ENCODE measurements at places on chromosomes 1 and 21.

- DNase-seq, result no peak
These were observed 1.8 kb downstream of the MYCL start for GRCh38 chr1:39899611-39900538.

DNA sequence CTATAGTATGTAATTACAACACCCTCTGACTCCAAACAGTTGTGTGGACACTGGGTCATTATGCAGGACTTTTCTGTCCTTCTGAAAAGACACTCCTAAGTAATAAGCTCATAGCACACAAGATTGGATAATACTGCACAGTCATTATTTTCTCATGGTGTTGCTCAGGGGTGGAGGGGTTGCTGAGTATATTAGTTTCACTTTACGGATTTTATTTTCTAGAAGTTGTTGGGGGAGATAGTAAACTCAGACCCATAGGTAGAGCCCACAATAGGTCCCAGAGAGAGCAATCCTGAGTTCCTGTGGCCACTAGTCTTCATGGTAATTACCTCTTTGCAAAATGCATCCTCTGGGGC lies 53.4 kb downstream of the DUSP10 start:
- DNase-seq, result no peak

DNA sequence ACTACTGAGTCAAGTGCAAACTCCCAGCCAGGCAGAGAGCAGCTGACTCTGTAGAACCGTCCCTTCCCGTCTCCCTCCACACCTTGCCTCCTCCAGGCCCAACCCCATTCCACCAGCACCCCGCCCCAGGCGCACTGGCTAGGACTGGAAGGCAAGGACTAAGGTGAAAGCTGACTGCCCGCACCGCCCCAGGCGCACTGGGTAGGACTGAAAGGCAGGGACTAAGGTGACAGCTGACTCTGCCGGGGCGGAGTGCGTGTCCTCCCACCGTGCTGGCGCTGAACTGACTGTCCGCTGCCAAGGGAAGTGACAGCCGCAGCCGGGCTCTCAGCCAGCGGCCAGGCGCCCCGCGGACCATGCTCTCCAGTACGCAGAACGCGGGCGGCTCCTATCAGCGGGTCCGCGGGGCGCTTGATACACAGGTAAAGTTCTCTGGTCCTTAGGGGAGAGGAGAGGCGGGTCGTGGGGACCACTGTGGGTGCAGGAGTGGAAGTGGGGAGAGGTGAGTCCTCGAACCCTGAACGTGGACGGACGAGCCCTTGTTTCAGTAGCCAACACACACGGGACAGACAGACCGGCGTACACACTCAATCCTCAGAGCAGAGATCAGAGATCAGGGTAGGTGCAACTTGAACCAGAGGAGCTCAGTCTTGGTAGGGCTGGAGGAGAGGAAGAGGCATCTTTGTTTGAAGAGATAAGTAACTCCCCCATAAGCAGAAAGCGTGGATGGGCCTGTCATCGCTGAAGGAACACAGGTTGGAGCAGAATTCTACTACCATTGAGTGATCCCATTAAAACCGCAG lies 58.0 kb downstream of the RBM11 start:
- DNase-seq, result peak; percentile 67

- no peak for DNase-seq
These were observed 112.3 kb downstream of the TSEN15 start for GRCh38 chr1:184163674-184164465.

DNA sequence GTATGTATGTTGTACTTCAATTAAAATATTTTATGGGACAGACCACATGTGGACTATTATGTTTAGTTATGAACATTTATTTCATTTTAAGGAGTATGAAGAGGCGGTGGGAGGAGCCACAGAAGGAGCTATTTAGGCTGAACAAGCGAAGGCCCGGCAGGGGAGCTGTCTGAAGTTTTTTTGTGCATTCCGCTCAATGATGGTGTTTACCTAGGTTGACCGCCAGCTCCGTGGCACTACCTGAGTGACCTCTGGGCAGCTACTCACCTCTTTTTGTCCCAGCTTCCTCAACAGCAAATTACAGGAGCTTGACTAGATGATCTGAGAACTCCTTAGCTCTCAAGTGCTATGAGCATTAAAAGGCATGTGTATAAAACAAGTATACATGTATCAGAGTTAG lies 32.7 kb upstream of the C1orf198 start:
- no peak for DNase-seq

- no peak for DNase-seq
These were observed 12.8 kb upstream of the MIXL1 start for GRCh38 chr1:226210571-226211176.

GRCh38 chr1:160338580-160338979 lies 4.5 kb downstream of the COPA start:
- no peak for DNase-seq

GRCh38 chr1:31010086-31010989 lies 55.2 kb downstream of the PUM1 start:
- DNase-seq, result no peak

GRCh38 chr1:98368995-98369394 lies 292.5 kb upstream of the SNX7 start:
- no peak for DNase-seq

DNA sequence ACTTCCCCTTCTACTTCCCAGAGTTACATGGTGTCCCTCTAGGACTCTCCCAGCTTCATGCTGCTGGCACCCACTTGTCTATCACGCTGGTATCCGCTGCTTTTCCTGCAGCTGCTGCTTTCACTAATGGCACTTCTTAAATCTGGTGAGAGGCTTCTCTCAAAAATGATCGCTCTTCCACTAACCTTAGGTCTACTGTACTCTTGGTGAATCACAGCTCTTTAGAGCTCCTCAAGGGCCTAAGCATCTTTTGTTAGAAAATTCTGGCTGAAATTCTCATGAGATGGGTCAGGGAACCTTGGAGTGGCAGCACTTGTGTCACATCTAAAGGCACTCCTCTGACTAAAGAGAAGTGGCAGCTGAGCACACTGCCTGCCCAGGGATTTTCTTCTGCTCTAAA lies 32.1 kb downstream of the ZMYND12 start:
- DNase-seq, result peak; percentile 75

DNA sequence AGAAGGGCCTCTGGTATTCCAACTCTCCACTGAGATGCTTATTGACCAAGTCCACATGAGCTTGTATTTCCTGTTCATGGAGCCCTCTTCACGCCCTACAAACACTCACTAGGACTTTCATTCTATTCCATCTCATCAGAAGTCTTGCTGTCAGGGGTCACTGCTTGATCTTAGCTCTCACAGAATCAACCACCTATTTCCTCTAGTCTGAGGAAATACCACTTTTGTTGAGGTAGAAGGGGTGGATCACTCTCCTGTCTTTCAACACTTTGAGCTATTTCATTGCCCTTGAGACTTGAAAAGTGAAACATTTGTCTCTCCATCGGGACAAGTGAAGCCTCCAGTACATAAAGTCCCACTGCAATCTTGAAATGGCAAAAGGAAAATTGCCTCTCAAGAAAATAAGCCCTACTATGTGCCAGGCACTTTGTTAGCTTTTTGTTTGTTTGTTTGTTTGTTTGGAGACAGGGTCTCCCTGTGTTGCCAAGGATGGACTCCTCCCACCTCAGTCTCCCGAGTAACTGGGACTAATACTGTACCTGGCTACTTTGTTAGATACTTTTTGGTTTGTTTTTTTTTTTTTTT lies 19.8 kb upstream of the FAM110D start:
- DNase-seq, result no peak

DNA sequence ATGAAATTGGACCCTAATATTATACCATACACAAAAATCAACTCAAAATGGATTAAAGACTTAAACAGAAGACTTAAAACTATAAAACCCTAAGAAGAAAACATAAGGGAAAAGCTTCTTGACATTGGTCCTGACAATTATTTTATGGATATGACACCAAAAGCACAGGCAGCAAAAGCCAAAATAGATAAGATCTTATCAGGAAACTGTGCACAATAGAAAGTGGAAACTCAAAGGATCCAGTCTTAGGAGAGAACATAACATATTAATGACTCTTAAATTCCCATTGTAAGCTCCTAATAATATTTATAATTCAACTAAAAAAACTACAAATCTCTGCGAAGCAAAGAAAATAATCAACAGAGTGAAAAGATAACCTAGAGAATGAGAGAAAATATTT lies 39.8 kb downstream of the RGS13 start:
- no peak for DNase-seq

GRCh38 chr21:34892209-34892608 lies 156.9 kb downstream of the RUNX1 start:
- no peak for DNase-seq

- DNase-seq, result no peak
These were observed 48.7 kb downstream of the LHX4 start for GRCh38 chr1:180278596-180279395.

- no peak for DNase-seq
These were observed 434.6 kb upstream of the ADGRL2 start for GRCh38 chr1:81366173-81366572.

GRCh38 chr21:46159841-46160656 lies 4.7 kb upstream of the FTCD start:
- no peak for DNase-seq

DNA sequence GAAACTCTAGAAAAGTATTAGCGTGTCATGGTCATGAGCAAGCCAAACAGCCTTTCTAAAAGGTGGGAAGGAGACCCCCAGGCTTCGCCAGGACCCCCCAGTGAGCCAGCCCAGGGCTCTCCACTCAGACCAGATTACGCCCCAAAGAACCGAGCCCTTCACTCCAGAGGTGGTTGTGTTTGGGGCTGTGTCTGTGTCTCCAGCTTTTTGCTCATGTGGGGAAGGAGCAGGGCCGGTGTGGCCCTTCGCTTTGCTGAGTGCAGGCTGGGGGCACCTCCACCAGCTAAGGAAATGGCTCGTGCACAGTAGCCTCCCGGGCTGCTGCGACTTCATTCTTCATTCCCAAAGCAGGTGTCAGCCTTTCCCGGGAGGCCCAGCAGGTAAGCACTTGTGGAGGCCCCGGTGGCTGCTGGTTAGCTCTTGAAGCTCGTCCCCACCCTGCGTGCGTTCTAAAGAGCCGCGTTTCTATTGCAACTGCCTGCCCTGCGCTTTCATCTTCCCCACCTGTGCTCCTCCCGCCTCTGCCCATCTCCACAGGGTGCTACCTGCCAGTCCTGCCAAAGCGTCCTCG lies 531 bp downstream of the TSPEAR start:
- peak; percentile 37 for DNase-seq

DNA sequence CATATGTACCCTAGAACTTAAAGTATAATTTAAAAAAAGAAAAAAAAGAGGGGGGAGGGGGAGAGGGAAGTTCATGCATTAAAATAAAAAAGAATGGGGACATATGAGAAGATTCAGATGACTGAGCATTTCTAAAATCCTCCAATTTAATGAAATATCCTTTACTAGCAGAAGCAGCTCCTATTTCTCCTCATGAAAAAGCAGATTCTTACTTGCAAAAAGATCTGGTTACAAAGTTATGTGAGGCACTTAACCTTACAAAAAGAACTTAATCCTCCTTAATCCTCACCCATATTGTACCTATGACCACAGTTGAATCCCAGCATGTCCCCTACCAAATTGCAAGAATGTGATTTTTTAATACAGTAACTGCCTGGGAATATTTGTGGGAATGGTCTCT lies 298.5 kb downstream of the SRGAP2C start:
- DNase-seq, result no peak

DNA sequence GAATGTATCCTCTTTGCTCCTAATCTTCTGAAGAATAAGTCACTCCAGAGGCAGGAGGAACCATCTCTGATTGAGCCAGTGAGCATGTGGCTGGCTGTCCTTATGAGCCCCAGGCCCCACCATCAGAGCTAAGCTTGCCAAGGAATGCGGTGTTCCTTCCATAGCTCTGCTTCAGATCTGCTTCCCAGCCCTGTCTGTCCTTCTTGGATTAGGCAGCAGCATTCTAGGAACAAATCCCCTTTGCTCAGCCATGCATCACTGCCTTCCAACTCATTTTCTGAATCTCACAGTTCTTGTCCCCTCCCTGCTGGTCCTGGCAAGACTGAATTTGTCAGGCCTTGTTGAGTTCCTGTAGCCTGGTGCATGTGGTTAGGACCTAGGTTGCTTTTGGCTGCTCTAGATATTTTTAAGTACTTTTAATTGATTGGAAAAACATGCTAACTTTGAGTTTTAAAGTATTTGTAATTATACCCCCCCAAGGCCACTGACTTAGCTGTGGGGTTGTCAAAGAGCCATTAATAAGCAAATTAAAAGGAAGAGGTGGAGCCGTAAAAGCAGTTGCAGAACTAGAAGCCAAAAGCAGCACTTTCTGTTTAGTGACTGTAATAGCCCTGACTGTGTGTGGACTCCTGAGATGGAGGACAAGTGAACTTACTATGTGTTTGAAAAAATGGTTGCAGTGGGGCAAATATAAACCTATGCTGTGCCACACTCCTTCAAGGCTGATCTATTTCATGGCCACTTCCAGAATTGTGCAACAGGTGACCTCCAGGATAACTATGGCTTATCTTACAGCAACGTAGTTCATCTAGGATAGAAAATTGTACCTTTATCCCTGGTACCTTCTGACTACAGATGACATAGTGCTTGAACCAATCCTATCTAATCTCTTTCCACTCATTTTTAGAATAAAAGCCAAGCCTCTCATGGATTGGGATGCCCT lies 61.3 kb upstream of the BACH1 start:
- DNase-seq, result peak; percentile 48

DNA sequence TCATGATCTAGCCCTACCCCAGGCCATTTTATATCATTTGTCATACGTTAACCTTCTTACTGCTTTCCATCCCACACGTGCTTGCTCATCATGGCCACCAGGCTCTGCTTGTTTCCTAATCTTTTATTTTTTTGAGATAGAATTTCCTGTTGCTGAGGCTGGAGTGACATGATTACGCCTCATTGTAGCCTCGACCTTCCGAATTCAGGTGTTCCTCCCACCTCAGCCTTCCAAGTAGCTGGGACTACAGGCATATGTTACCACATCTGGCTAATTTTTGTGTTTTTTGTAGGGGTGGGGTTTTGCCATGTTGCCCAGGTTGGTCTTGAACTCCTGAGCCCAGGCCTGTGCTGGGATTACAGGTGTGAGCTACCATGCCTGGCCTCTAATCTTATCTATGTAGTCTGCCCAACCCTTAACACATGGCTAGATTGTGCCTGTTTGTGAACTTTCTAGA lies 3.3 kb downstream of the UAP1 start:
- no peak for DNase-seq

DNA sequence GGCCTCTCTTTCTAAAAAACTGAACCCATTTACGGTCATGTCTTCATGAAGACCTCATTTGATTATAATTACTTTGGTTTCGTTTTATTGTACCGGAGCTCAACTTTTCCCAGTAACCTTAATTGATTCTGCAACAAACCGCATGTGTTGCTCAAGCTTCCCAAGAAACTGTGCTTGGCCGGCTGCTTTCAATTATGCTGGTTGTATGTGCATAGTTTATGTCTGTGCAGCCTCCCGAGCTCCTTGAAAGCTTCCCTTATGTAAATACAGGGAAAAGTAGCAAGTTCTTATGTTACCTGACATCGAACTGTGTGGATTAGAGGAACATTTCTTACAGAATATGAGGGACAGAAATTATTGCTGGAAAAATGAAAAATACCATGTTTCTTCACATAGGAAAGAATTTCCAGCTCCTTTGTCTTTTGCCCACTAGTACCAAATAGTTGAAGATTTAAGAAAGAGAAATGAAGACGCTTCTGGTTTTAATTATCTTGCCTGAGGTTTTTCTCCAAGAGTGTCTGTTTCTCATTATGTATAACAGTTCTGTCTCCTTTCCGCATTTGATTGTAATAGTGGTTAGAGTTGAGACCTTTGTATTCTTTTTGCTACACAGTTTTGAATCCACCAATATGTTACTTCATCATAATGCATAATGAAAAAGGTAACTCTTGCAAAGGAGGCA lies 2.1 kb downstream of the VCAM1 start:
- peak; percentile 85 for DNase-seq

GRCh38 chr1:28322194-28322593 lies 6.6 kb upstream of the MED18 start:
- no peak for DNase-seq
